NCI-H2029 (cell line): ENCODE measurements at places on chromosomes 3 and 15.
A peak's percentile ranks its signal among the peaks of the same experiment; 100 is the strongest.

GRCh38 chr15:71323082-71323481 lies 207.8 kb downstream of the THSD4 start:
- DNase-seq = no peak

GRCh38 chr3:140499114-140499757 lies 178.6 kb upstream of the TRIM42 start:
- no peak for DNase-seq

GRCh38 chr15:97410897-97411575 lies 549.5 kb upstream of the ARRDC4 start:
- no peak for DNase-seq

DNA sequence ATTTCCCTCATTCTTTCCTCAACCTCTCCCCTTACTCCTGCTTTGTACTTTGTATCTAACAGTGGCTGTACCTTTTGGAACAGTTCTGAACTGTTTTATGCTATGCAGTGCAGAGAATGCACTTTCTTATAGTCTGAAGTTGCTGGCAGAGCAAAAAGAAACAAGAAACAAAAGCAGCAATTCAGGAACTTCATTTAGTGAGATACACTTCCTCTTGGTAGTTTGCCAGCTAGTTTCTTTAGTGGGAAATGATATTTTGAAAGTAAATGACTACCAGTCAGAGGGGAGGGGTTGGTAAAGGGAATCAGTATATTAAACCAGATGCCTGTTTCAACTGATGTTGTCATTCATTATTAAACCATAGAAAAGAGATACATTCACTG lies 55.0 kb upstream of the CHD2 start:
- peak; percentile 18 for DNase-seq

GRCh38 chr15:91947683-91948608 lies 94.4 kb downstream of the SLCO3A1 start:
- DNase-seq = no peak

- DNase-seq = no peak
These were observed 7.7 kb downstream of the ITIH1 start for GRCh38 chr3:52784931-52785590.
